Foreskin keratinocyte (primary cell): ENCODE measurements at places on chromosomes 4 and X.

DNA sequence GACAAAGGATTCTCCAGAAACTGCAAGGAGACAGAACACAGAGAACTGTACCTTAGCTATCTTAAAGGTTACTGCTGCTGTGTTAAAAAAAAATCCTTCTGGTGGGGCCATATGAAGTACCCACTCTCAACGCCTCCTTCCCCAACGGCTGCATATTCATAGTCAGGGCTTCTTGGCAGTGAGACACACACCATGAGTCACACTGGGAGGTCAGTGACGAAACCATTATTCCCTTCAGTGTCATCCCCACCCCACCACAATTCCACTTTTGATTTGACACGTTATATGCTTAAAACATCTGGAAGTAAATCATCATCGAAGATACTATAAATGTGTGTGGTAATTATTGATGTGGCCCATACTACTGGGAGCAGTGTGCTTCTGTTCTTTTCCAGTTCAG lies 271.5 kb downstream of the LDB2 start:
- DNase-seq, result peak; percentile 34

- no peak for DNase-seq
Measured at GRCh38 chrX:41184312-41184711, 99.1 kb downstream of the USP9X start.

DNA sequence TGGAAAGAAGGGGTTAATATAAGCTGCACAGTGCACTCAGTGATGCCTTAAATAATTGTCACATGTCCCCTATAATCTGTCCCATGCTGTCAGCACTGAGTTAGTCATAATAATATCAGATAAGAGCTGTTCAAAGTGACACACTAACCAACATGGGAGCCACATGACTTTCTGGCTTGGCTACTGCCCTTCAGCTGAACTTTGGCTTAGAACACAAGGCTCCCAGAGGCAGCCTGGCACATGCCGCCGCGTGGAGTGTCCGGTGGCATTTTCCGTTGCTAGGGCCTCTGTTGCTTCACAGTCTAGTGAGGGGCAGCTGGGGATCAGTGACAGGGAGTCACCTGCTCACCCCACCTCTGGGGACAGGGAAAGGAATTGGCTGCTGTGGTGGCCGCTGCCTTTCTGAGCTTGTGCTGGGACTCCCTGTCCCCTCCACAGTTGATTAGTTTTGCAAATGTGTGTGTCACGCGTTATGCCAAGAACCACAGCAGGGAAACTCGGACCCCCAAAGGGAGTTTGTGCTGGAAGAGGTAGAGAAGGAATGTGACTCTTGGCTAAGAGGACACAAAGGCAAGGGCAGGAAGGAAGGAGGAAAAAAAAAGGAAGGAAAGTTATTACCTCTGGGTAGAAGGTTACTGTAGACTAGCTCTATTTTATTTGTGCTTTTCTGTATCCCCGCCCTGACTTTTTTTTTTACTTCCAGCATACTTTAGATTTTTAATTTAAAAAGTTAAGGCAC lies 41.1 kb upstream of the PPARGC1A start:
- DNase-seq, result no peak

GRCh38 chr4:88033309-88033708 lies 25.9 kb downstream of the PKD2 start:
- DNase-seq, result no peak

DNA sequence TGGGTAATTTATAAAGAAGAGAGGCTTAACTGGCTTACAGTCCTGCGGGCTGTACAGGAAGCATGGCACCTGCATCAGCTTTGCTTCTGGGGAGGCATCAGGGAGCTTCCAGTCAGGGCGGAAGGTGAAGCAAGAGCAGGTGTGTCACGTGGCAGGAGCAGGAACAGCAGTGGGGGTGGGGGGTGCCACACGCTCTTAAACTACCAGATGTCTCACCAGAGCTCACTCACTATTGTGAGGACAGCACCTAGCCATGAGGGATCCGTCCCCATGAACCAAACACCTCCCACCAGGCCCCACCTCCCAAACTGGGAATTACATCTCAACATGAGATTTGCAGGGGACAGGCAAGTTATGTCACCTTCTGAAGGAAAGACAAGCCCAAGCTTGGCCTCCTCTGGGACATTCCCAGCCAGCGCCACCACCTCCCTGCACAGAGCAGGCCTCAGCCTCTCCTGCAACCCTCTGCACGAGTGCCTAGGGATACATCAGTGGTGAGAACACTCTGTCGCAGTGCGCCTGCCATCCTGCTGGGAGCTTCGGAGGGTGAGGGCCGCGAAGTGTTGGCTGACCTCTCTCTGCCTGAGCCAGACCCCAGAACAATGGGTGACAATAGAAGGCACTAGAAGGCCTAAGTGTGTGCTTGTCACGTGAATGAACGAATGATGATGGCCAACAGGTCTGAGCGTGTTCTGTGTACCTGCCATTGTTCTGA lies 244.3 kb downstream of the EVC2 start:
- DNase-seq, result no peak

GRCh38 chr4:78667764-78668163 lies 108.4 kb upstream of the BMP2K start:
- no peak for DNase-seq

DNA sequence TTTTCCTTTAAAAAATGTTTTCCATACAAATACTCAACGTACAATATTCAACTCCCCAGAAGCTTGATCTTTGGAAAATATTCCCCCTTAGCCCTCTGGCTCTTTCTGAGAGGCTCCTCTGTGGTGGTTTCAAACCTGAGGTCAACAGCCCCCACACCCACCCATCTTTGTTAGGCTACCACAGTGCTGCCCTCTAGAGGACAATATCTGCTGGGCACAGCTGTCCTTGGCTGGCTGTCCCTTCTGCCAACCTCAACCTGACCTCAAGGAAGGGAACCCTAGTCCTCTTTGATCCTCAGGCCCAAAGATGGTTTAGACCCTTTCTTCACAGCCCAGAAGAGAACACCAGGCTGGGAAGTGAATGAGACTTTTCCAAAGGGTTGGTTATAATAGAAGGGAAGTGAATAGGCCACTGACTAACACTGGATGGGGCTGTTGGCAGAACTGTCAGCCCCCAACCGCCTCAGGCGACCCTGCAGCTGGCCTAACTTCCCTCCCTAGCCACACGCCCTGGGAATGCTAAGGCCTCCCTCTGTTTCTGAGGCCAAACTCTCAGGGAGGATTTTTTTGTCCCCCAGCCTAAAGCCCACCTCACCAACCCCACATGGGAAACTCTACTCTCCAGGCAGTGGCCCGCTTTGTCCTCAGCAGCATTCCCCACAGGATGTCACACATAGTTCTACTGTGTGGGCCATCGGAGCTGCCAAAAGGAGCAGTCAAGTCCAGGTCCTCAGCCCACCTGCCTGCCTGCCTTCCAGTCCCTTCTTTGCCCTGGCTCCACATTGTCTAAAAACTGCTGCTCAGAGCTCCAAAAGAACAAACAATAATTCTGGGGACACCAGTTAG lies 34.3 kb downstream of the NYX start:
- DNase-seq, result no peak

DNA sequence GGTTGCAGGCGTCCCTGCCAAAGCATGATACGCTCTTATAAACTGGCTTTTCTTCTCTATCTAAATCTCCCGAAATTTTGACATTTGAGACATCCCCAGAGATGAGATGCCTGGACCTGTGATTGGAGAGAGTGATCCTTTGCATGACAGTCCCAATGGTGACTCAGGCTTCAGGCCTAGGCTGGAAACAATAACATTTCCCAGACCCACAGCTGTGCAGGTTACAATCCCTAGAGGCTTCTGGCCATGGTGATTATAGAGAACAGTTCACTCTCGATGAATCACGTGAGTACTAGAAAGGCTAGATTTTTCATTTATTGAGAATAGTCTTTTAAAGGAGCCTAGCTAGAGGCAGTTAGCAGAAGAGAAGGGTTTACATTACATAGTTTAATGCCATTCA lies 75.9 kb downstream of the SPATA18 start:
- DNase-seq, result peak; percentile 63

- DNase-seq, result no peak
Measured at GRCh38 chr4:152996672-152997071, 60.5 kb downstream of the FHDC1 start.
